Naive thymus-derived CD4-positive, alpha-beta T cell (primary cell): ENCODE measurements at places on chromosomes 4 and X.

- DNase-seq: no peak
These were observed 16.4 kb upstream of the PRSS48 start for GRCh38 chr4:151260526-151260925.

- no peak for DNase-seq
These were observed 223.1 kb upstream of the FAT1 start for GRCh38 chr4:186946682-186947294.

DNA sequence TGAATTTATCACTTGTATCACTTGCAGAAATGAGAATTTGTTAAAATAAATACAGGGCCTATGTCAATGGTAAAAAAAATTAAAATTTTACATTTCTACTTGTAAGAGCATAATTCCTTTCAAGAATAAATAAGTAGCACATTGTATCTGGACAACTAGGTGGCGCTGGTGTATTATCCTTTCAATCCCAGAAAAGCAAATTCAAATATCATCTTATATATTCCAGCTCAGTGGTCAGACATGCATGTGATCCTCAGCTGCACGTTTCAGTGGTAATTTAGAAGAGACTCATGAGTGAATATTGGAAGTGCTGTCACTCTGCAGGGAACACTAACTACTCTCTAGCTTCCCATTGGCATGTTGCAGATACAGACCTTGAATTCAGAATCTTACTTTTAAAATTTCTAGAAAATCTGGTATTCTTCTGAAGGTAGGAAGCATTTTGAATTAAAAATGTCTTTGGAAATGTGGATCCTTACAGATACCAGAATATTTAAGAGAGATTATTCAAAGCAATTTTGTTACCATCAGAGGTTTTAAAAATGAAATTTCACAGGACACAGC, 1414.7 kb upstream of the TENM3 start:
- no peak for DNase-seq

GRCh38 chr4:73453701-73454005, 17.6 kb downstream of the AFP start:
- DNase-seq: no peak

- no peak for DNase-seq
These were observed 80.4 kb downstream of the HS6ST2 start for GRCh38 chrX:132877954-132878536.

GRCh38 chr4:10023050-10023419, 1.7 kb upstream of the SLC2A9 start:
- no peak for DNase-seq

GRCh38 chrX:71652405-71652804, 14.9 kb upstream of the LOC101059915 start:
- DNase-seq: no peak

DNA sequence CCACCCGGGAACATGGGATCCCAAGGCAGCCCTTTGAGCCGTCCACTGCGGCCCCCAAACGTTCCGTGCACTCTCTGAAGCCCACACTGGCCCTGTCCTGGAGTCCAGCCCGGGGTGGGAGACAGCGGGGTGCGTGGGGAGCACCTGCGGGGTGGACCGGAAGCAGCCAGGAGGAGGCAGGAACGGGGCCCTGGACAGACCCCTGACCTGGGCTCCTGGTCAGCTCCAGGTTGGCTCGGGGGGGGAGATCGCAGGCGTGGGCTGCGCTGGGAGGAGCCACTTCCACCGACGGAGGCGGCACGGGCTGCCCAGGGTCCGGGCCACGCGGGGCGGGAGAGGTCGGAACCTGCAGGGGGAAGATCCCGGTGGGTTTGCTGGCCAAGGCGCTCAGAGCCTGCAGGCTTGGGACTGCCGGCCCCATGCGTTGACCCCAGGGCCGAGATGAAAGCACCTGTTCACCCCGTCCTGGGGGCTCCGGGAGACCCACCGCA, 5.7 kb upstream of the PLCXD1 start:
- DNase-seq: peak; percentile 8

GRCh38 chr4:945274-946102, 13.2 kb downstream of the TMEM175 start:
- no peak for DNase-seq

- DNase-seq: no peak
These were observed 18.8 kb upstream of the NWD2 start for GRCh38 chr4:37225778-37226177.

- DNase-seq: no peak
These were observed 157.7 kb upstream of the DIPK2B start for GRCh38 chrX:45358392-45358791.

DNA sequence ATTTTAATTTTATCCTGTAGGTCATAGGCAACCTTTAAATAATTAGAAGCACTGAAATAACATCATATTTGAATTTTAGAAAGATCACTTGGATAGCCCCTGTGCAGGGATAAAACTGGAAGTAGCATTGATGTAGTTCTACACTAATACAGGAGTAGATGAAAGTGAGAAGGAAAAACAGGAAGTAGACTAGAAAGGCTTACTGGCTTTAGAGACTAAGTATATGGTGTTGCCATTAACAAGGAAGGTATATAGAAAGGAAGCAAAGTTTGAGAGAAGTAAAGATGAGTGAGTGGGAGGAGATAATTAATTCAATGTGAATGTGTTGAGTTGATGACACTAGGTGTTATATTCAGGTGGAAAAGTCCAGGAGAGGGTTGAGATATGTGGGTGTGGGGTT, 73.1 kb upstream of the EPGN start:
- no peak for DNase-seq

GRCh38 chr4:20493761-20494353, 206.4 kb upstream of the PACRGL start:
- DNase-seq: no peak

- DNase-seq: no peak
These were observed 702.4 kb upstream of the EPHA5 start for GRCh38 chr4:66372706-66373105.

DNA sequence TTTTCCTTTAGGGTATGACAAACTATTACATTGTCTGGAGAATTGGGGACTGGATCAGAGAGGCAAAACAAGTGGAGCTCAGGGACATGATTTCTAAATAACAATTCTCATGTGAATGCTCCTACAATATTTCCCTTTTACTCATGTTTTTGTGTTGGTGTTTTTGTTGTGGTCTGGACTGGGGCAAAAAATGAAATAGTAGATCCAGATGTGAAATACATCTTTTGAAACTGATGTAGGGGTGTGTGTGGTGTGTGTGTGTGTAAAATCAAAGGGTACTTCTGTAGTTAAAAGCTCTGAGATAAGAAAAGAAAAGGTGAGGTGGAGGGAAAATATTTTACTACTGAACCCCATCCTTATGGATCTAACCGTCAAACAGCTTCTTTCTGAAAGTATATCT, 188.4 kb upstream of the RPL34 start:
- no peak for DNase-seq

DNA sequence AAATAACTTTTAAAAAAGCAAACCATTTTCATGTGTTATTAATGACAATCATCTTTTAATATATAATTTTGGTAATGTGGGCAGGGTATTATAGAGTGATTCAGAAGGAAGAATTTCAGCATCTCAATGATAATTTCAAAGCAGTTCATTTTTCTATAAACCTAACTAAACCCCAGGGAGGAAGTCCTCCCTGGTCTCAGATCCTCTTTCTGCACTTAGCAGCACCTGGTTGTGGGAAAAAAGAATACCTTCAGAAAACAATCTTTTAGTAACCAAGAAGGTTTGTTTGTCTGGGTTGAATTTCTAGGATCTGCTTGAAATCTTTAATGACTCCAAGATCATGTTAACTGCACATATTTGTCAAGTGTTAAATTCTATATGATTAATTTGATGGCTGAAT, 29.9 kb downstream of the DKK2 start:
- no peak for DNase-seq

DNA sequence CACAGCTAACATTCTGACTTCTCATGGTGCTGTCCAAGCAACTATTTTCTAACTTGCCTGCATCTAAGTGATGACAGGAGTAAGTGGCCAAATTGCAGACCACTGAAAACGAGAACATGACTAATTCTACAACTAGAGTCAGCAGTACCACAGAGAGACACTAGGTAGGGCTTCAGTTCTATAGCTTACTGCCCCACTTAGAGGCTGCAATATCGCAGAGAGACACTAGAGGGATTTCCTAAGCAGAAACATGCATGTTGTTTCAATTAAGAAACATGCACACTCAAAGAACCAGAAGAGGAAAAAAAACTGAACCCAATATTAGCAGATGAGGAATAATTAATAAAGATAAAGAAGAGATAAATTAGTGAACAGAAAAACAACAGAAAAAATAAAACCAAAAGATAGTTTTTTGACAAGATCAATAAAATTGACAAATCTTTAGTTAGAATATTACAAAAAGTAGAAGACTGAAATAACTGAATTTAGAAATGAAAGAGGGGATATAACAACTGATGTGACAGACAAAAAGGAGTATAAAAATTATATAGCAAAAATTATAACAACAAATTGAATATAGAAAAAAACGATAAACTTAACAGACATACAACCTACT, 100.8 kb downstream of the SPIN4 start:
- no peak for DNase-seq

DNA sequence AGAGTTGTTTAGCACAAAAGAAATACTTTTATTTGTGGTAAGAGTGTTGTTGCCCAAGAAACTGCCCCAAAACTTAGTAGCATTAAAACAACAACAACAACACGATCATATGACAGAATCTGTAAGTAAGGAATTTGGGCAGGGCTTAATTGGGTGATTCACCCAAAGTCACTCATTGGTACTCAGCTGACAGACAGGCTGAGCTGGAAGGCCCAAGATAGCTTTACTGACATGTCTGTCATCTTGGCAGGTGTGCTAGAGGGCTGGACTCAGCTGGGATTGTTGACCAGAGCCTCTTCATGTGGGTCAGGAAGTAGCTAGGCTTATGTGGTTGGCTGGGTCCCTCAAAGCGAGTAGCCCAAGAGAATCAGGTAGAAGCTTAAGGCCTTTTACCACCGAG, 52.3 kb downstream of the KIAA0232 start:
- DNase-seq: no peak

DNA sequence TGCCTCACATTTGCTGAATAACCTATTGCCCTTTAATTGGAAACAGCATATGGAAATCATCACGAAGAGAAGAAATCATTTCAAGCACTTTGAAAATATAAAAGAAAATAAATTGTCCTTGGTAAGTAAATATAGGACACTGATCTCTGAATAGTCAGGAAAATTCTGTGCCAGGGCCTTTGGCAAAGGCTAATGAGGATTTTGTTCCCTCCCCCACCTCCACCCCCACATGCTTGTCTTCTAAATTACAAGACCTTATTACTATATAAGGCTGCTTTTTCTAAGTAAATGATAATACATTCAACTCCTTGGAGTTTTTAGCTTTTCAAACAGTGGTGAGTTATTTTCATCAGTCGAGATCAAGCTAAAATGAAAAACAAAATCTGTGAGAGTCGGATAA, 15.8 kb downstream of the SYNPO2 start:
- no peak for DNase-seq

DNA sequence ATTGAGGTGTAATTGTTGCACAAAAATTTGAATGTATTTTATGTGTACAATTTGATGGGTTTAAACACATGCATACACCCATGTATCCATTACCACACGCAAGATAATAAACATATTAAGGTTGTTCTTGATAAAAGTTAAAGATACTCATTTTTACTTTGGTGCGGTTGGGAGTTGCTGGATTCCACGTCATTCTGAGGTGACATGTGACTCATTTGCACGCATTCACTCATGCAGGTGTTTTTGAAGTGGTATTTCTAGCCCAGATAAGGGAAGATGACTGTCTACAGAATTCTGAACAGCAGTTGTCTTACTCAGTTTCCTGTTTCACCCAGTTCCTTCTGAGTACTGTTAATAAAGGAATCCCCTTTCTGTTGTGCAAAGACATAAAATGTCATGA, 142.0 kb downstream of the RTL3 start:
- DNase-seq: peak; percentile 82

GRCh38 chr4:169225058-169225751, 45.6 kb downstream of the SH3RF1 start:
- DNase-seq: no peak

DNA sequence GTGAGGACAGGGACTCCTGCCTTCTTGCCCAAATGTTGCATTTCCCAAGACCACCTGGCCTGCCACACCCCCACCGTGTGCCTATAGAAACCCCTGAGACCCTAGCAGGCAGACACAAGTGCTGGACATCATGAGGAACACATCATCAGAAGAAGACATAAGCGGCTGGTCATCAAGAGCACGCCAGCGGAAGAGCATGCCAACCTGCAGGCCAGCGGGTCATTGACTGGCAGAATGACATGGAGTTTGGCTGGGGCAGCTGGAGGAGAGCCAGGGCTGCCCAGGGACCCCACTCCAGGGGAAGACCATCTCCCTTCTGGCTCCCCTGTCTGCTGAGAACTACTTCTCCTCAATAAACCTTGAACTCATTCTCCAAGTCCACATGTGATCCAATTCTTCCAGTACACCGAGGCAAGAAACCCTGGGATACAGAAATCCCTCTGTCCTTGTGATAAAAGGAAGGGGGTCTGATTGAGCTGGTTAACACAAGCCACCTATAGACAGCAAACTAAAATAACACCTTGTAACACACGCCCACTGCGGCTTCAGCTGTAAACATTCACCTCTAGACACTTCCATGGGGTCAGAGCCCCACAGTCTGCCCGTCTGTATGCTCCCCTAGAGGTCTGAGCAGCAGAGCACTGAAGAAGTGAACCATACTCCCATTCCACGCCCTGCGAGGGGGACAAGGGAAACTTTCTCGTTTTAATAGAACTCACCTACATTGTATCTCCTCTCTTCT, 164.8 kb upstream of the EMCN start:
- no peak for DNase-seq

DNA sequence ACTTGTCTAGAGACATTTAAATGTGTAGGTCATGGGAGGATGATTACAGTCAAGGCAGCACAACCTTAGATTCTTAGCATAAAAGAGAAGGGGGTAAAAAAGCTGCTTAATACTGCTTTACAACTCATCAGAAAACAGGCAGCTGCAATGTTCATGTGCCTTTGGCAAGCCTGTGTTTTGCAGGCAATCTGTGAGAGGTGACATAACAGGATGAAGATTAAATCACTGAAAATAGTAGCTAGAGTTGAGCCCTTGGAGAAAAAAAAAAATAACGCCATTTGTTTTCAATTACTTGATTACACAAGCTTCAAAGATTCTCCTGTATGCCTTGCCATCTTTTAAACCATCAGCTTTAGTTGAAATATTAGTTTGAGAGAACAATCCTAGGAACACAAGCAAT, 847.6 kb upstream of the LCORL start:
- DNase-seq: no peak

GRCh38 chrX:122076241-122076640, 1028.8 kb downstream of the GLUD2 start:
- no peak for DNase-seq

DNA sequence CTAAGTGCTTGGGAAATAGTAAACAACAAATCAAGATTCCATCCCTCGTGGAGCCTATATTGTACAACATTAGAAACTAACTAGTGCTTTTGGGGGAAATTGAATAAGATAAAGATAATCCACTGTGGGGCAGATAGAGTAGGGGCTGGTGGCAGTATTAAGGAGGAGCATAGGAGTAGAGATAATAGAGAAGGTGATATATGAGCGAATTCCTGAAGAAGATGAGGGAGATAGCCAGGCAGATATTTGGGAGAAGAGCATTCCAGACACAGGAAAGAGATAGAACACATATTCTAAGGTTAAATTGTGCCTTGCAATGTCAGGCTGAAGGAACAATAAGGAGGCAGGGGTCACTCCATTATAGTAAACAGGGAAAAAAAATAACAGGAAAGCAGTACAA, 218.2 kb downstream of the GRID2 start:
- DNase-seq: no peak
